Tibial nerve (tissue), 4 donors: ENCODE measurements at places on chromosomes 3 and 15. TPM values are rescaled to one million over a fixed set of nuclear protein-coding genes. Genes with fewer than 3 reads are reported as not detected.

DNA sequence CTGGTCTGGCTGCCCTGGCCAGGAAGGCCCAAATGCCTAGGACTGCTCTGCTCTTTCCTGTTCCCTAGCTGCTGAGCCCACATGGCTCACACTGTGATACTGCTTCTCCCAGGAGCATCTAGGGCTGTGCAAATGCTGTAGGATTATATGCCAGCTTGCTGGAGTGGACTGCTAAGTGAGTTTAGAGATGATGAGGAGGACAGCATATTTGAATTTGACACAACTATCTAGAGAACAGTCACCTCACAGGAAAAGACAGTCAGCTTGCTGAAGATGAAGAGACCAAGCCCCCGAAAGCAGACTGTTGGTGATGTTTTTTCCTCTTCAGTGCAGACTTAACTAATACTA is 39.2 kb downstream of the CLEC3B start:
- no peaks in the 10 kb centered on the region for H3K36me3 ChIP-seq
- H3K4me3 ChIP-seq: no peak overlapping the region
- no peak for DNase-seq
- peak overlapping the region; percentile 64 for H3K27ac ChIP-seq

SEMA3B gene
- total RNA-seq: 259 TPM

CSPG4 gene
- 100 TPM for total RNA-seq

FOXB1 gene
- not detected for total RNA-seq

DNA sequence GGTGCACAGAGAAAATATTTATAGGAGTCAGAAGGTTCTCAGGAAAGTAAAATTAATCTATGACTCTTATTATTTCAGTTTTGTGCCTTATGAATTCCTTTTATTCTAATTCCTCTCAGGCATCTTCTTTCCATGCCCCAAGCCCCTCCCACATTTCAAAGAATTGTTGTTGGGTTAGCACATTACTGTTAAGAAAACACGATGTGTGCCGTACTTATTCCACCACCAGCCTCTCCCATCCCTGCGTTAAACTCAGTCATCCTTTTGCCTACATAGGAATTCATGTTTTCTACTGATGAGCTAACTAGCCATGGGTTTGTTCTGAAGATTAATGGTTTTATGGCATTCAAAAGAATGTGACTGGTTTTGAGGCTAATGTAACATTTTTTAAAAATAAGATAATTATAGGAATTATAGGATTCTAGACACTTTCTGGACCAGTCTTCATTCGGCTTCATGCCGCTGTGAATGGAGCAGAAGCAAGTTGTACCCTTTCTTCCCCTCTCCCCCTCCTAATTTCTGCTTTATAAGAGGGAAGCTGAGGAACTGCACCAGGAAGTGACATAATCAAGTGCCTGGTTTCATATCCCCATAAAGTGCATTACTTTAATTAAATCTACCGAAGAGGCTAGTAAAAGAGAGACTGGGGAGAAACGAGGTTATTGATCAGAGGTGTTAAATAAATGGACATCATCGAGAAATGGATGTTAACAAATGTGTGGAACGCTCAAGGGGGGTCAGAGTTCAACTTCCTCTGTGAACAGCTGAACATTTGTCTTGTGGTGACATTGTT is 12.3 kb upstream of the MB21D2 start:
- H3K27ac ChIP-seq: no peak overlapping the region
- no peak for DNase-seq
- no peaks in the 10 kb centered on the region for H3K4me1 ChIP-seq
- no peaks in the 10 kb centered on the region for H3K36me3 ChIP-seq

DNA sequence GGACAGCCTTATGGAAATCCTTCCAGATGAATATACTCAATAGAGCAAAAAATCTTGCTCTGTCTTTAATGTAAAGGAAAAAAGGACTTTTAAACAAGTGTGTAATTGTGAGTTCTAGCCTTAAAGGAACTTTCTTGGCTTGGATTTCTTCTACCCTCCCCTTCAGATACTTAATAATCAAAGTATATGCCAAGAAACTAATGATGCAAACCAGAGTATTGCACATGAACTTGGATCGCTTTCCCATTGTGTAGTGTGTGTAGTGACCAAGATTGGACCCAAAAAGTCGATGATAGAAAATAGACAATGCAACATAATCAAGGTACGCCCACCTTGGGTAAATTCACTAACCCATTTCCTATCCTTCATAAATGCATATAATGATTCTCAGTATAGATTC is 123.8 kb downstream of the TIGIT start:
- H3K27ac ChIP-seq: no peak overlapping the region
- no peaks in the 10 kb centered on the region for H3K36me3 ChIP-seq
- no peak overlapping the region for H3K4me3 ChIP-seq
- DNase-seq: no peak

DNA sequence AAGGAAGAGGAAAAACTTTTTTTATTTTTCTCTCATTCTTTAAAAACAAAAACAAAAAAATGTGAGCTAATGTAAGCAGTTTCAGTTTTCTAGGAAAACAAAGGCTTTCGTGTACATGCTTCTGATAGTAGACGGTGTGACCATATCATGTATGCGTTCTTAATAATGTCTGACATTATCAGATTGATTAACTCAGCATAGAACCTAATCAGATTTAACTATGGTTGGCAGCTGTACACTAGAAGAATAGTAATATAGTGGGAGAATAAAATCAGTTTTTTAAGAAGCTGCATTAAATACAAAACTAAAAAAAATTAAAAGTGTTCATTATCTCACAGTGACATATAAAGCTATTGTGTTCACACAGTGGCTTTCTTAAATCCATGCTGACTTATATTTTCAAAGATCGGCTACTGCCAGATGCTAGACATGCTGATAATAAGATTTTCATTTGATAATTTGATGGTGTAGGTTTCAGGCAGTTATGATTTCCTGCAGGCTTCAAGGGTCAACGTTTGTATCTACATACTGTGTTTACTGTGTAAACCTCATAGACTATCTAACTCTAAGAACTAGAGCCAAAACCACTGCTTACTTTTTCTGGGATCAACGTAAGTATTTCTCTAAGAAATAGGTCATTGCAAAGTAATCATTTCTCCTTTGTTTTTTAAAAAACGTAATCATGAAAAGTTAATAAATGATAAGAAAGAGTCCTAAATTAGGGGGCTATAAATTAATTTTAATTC is 74.0 kb downstream of the UBE2E2 start:
- H3K36me3 ChIP-seq: no peaks in the 10 kb centered on the region
- H3K27ac ChIP-seq: no peak overlapping the region
- no peak for DNase-seq
- no peaks in the 10 kb centered on the region for H3K4me1 ChIP-seq
- no peak overlapping the region for H3K4me3 ChIP-seq

DNA sequence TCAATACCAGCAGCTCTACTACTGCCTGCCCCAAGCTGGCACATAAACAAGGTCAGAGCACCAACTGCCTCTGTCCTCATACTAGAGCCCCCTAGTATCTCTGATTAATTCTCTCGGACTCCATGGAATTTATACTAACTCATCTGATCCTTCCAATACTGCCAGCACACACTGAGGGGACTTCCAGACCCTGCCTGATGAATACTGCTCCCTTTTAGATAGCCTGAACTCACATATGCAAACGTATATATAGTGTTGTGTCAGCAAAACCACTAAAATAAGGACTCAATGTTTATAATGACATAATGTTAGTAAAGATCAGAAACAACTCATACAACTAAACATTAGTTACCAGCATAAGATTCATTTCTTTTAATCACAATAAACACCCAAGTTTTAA is 25.0 kb downstream of the CEP70 start:
- no peaks in the 10 kb centered on the region for H3K27me3 ChIP-seq
- no peak overlapping the region for H3K4me3 ChIP-seq
- no peak overlapping the region for H3K27ac ChIP-seq
- H3K36me3 ChIP-seq: no peaks in the 10 kb centered on the region

DNA sequence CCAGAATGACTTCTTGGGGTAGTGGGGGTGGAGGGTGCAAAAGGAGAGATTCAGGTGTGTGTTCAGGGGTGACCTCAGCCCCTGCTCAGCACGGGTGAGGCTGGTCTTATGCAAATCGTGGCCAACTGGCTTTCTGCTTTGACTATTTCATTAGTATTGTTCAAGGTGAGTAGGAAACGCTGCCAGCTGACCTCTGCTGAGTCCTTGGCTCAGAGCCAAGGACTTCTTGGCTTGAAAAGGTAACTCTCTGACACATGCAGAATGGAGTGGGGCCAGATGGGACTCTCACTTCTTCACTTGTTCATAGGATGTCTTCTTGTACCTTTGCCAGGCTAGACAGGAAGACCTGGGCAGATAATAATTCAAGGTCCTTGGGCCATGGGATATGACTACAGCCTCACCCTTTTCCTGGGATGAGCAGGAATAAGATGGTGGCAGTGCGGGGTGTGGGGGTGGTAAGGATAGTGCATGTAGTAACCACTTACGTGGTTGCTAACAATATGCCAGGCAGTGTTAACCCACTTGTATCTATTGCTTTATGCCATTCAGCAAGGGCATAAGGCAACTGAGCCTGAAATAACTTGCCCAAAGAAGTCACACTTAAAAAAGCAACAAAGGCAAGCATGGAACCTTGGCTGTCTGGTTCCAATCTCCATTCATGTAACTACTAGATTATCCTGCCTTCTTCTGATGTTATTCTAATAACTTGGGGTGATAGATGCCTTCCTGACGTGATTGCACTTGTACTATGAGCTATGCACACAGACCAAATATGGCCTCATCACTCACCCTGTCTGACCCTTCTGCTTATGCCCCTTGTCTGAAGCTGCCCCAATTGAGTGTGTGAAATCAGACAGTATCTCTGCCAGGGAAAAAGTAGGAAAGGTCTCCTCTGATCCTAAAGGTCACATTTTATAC is 193.1 kb downstream of the NR1D2 start:
- no peaks in the 10 kb centered on the region for H3K4me1 ChIP-seq
- H3K27me3 ChIP-seq: no peaks in the 10 kb centered on the region
- H3K36me3 ChIP-seq: peaks cover 12% of the 10 kb centered on the region
- DNase-seq: no peak

- H3K4me1 ChIP-seq: peaks cover 3% of the 10 kb centered on the region
- no peak for DNase-seq
- no peak overlapping the region for H3K4me3 ChIP-seq
- no peak overlapping the region for H3K27ac ChIP-seq
- H3K36me3 ChIP-seq: no peaks in the 10 kb centered on the region
Observed at GRCh38 chr15:68214838-68215254, 9.7 kb upstream of the CALML4 start.

SMCO1 gene
- total RNA-seq: not detected

DNA sequence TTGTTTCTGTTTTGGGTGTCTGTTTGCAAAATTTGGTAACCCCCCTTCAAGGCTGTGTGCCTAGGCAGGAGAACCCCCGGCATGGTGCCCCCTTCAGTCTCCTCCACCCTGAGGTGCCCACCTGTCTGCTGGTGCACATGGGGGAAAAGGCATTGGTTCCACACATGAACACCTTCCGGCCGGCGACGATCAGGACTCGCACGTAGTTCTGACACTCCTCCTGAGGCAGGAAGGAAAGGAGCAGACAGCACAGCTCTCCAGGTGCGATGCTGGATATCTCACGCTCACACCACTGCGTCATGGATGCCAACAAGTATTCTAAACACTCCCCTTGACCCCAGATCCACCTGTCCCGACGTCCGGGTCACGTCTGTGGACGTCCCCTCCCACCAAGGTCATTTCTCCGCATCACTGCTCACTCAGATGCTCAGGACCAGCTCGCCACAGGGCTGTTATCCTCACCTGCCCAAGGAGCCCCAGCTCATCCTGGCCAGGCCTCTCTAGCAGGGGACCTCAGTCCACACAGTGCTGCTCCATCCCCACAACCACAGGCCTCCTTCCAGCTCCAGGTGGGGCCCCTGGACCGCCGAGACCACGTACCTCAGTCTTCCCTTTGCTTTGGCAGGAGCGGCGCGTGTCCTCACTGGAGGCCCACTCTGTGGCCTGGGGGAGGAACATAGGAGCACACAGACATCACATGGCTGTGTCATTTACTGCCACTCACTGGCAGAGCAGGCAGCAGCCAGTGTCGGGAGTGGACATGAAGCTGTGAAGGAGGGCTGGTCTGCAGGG is 99.0 kb downstream of the SEMA5B start:
- DNase-seq: no peak
- no peaks in the 10 kb centered on the region for H3K4me1 ChIP-seq
- H3K4me3 ChIP-seq: no peak overlapping the region
- no peaks in the 10 kb centered on the region for H3K36me3 ChIP-seq
- H3K27me3 ChIP-seq: no peaks in the 10 kb centered on the region
- no peak overlapping the region for H3K27ac ChIP-seq

DNA sequence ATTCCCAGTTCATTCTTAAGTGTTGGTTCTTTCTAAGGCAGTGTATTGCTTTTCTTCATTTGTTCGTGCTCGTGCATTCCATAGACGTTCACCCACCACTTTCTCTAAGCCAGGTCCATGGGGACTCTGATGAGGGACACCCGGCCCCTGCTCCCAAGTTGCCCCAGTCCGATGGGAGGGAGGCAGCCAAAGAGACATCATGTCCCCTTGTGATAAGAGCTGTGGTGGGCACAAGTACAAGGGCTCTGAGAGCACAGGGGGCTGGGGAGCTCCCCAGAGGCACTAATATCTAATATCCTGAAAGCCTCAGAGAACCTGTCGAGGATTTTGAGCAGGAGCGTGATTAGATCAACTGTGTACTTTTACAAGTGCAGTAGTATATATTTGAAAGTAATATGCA is 6.3 kb downstream of the SPSB4 start:
- H3K27me3 ChIP-seq: no peaks in the 10 kb centered on the region
- no peak overlapping the region for H3K27ac ChIP-seq
- no peaks in the 10 kb centered on the region for H3K36me3 ChIP-seq
- no peak overlapping the region for H3K4me3 ChIP-seq

DNA sequence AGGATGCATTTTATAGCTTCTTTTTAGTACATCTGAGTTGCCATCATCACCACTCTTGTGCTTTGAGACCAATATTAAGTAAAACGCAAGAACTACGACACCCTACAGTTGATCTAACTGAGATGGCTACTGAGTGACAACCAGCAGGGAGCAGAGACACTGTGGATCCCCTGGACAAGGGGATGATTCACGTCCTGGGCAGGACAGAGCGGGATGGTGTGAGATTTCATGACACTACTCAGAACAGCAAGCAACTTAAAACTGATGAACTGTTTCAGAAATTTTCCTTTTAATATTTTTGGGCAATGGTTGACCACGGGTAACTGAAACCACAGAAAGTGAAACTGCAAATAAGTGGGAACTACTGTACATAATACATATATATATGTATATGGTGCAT is 299.2 kb downstream of the ADAMTS17 start:
- H3K27me3 ChIP-seq: no peaks in the 10 kb centered on the region
- H3K36me3 ChIP-seq: no peaks in the 10 kb centered on the region
- DNase-seq: no peak
- H3K4me1 ChIP-seq: peaks cover 12% of the 10 kb centered on the region

DNA sequence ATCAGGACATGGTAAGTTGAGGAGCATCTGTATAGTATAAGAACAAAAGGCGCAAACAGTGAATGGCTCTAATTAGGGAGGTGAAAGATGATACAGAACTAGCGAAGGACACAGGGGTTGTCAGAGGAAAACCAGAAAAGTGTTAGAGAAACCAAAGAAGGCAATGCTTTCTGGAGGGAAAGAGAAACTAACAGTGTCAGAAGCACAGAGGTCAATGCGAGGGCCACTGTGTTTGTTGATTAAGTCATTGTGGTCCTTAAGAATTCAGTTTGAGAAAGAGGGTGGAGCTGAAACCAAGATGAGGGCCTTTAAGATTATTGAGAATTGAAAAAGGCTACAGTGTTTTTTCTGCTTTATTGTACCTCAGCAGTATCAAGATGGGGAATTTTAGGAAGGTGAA is 28.8 kb downstream of the ATG7 start:
- H3K27me3 ChIP-seq: no peaks in the 10 kb centered on the region
- H3K4me3 ChIP-seq: no peak overlapping the region
- H3K27ac ChIP-seq: no peak overlapping the region
